ENCODE measurements at places on chromosomes 2 and 18. TPM values are rescaled to one million over a fixed set of nuclear protein-coding genes. Genes with fewer than 3 reads are reported as not detected.

GRCh38 chr2:205524656-205525055, 157.6 kb upstream of the NRP2 start:
- no peak for DNase-seq

DNA sequence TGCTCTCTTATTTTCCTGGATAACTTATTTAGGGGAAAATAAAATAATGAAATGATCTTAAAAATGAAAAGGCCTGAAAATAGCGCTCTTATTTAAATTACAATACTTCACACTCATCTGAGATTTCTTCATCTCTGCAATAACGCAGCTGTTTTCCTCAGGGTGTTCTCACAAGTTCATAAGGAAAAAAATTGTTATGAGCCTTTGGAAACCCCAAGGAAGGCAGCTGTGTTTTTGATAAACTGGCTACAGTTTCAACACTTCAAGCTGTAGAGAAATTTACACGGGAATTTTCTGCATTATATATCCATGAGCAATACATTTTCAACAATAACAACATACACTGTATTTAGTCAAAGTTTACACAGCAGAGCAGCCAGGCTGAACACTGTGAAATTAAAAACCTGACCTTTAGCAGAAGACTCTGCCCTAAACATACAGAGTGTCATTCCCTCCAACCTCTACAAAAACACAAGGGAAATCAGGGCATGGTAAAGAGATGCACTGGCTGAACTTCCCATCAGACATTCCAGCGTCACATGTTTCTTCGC, 959.6 kb downstream of the SLC4A3 start:
- peak; percentile 12 for DNase-seq

The CHAC2 gene
- 1.6 TPM for polyA plus RNA-seq

The IL1R2 gene
- 0.89 TPM for polyA plus RNA-seq

The LOXHD1 gene
- 1.00 TPM for polyA plus RNA-seq

GRCh38 chr2:48319863-48320262, 210.1 kb upstream of the STON1 start:
- DNase-seq: no peak

The ANKRD29 gene
- polyA plus RNA-seq: 69.8 TPM

The GALNT5 gene
- 6.1 TPM for polyA plus RNA-seq

The FSHR gene
- not detected for polyA plus RNA-seq

The CFAP221 gene
- 16.9 TPM for polyA plus RNA-seq

The HAAO gene
- 32.3 TPM for polyA plus RNA-seq

The SLC19A3 gene
- polyA plus RNA-seq: 26.2 TPM

The CDH20 gene
- polyA plus RNA-seq: 0.31 TPM

GRCh38 chr2:233030-233429, 30.8 kb downstream of the SH3YL1 start:
- no peak for DNase-seq

The CD28 gene
- 2.1 TPM for polyA plus RNA-seq

DNA sequence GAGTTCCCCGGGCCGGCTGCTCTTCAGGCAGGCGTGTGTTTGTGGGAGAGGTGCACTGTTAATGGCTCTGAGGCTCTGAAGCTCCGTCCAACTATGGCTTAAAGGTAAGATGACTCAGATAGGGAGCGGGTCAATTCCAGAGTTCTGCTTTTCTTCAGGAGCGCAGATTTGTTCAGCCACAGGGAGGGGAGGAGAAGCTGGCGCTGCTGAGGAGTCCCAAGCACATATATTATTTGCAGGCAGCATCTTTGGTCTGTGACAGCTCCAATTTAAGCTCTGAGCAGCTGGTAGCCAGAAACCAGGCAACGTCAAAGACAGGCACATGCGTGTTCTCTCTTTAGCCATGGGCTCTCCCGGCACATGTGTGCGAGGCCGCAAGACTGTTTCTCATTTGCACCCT, 229.2 kb downstream of the BCL2 start:
- no peak for DNase-seq

DNA sequence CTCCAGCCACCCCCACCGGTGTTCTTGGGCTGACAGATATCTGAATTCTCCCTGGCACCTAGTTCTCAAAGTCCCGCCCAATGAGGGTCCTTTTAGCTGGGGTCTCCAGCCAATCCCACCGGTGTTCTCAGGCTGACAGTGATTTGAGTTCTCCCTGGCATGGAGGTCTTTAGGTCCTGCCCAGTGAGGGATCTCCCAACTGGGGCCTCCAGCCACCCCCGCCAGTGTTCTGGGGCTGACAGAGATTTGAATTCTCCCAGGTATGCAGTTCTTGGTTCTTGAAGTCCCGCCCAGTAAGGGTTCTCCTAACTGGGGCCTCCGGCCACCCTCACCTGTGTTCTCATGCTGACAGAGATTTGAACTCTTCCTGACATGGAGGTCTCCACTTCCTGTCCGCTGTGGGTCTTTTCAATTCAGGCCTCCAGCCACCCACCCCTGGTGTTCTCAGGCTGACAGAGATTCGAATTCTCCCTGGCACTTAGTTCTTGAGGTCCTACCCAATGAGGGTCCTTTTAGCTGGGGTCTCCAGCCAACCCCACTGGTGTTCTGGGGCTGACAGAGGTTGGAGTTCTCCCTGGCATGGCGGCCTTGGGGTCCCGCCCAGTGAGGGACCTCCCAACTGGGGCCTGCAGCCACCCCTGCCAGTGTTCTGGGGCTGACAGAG, 154.6 kb downstream of the ANKRD36 start:
- peak; percentile 30 for DNase-seq

The EVA1A gene
- polyA plus RNA-seq: 37.6 TPM

DNA sequence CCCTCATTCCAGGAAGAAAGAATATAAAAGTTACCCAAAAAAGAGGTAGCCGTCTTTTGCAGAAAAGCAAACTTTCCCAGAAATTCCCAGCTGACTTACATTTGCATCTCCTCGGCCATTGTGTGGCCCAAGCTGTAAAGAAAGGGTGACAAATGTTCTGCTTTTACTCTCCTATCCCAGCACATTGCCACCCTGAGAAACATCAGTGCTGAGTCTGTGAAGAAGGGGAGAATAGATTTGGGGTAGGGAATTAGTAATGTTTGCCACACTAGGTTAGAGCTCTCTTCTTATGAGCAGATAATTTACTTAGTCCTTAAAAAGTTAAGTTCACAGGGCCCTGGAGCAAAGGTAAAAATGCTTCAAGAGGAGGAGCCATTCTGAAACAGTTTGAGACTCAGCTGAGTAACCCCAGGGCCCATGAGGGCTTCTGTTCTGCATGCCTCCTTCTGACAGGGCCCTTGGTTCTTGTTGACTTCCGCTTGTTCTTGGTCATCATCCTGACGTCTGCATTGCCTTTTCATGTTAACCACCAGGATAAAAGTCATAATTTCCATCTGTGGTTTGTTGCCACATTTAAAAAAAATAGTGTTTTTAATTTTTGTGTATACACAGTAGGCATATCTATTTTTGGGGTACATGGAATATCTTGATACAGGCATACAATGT, 550.7 kb downstream of the RNF144A start:
- DNase-seq: no peak

GRCh38 chr2:107669335-107669734, 157.4 kb upstream of the RGPD4 start:
- DNase-seq: no peak

- no peak for DNase-seq
Measured at GRCh38 chr18:34595690-34596089, 114.4 kb upstream of the DTNA start.

DNA sequence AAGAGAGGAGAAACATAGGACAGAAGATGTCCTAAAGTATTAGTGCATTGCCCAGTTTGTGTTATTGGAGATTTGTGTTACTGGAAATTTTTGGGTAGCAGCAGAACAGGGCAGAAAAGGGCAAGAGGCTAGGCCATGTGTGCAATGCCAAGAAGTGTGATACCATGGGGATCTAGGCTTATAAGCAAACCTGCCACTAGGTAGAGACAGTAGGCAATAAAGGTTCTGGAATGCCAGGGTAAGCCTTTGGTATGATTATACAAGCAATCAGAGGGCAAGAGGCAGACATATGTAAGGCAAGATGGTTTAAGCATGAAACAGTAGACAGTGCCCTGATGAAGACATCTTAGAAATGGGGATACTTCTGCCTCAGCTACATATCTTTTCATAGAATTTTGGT, 12.3 kb upstream of the CERS6 start:
- DNase-seq: no peak

The GATA6 gene
- 71.3 TPM for polyA plus RNA-seq

- no peak for DNase-seq
Measured at GRCh38 chr18:70469916-70470315, 181.1 kb downstream of the SOCS6 start.

GRCh38 chr2:188787658-188788240, 186.4 kb upstream of the COL3A1 start:
- no peak for DNase-seq

GRCh38 chr2:4053769-4054493, 350.6 kb downstream of the DCDC2C start:
- DNase-seq: no peak

The SIGLEC15 gene
- 0.27 TPM for polyA plus RNA-seq

GRCh38 chr2:19272039-19272438, 86.4 kb downstream of the OSR1 start:
- no peak for DNase-seq

DNA sequence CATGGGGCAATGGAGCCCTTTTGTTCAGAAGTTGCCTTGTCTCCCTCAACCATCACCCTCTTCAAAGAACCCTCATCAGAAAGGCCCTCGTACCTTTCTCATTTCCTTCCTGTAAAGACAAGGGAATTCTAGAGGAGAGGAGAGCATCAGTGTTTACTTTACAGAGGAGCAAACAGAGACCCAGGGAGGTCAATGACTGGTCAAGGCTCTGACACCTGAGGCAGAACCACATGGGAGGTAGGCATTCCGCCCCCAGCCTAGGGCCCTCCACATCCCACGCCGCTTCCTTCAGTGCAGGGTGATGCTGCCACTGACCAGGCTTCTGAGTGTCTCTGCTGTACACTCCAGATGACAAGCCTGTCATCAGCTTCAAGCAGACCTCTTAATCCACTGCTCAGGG, 104.7 kb downstream of the NRP2 start:
- DNase-seq: no peak

- no peak for DNase-seq
Measured at GRCh38 chr2:41906338-41906725, 141.5 kb upstream of the PKDCC start.

The MFSD2B gene
- 3.9 TPM for polyA plus RNA-seq

- no peak for DNase-seq
Measured at GRCh38 chr18:6605115-6605869, 124.2 kb upstream of the ARHGAP28 start.

DNA sequence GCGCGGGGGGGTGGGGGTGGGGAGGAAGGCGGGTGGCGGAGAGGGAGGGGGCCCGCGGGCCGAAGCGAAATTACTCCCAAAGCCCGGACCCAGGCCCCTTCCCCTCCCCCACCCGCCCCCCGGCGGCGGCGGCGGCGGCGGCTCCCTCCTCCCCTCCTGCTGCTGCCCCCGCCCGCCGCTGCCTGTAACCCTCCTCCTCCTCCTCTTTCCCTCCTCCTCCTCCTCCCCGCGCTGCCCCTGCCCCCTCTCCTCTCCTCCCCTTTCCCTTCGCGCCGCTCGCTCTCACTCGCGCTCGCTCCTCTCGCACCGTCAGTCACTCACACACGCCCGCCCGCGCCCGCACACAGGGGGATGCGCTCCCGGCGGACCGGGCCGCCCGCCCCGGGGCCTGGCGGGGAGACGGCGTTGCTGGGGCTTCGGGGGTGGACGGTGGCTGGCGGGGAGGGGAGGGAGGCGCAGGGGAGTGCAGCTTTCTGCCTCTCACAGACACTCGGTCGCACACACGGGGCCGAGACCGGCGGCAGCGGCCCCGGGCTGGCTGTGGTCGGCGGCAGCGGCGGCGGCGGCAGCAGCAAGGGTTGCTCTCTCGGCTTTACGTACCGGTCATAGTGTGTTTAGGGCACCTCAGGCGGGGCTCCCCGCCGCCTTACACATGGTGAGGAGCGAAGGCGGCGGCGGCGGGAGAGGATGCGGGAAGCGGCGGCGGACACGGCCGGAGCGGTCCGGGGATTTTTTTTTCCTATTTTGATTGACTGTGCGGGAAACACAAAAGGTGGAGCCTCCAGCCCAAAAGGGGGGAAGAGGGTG, 405 bp downstream of the SP3 start:
- peak; percentile 85 for DNase-seq

DNA sequence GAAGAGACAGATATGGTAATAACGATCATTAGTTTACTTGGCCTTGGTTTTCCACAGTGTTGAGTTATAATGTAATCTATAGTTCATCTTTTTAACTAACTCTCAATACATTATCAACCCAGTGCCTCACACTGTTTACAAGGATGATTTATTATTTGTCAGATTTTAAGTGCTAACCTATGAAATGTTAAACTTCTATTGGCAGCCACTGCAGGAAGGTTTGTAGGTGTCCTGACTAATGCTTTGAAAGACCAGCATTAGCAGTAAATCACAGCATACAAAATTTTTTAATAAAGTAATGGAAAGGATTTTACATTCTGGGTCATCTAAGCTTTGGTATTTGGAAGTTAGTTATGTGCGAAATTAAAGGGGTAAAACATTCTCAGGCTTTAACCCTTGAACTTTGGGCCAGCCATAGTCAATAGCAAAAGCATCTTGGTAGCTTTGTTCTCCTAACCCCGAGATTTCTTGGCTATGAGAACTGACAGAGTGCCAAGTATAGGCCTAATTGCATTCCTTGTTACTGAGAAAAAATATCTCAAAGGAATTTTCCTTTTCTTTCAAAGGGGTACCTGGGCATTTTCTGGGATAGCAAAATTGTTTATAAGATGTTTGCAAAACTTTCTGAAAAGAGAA, 30.6 kb downstream of the SPATS2L start:
- DNase-seq: no peak

DNA sequence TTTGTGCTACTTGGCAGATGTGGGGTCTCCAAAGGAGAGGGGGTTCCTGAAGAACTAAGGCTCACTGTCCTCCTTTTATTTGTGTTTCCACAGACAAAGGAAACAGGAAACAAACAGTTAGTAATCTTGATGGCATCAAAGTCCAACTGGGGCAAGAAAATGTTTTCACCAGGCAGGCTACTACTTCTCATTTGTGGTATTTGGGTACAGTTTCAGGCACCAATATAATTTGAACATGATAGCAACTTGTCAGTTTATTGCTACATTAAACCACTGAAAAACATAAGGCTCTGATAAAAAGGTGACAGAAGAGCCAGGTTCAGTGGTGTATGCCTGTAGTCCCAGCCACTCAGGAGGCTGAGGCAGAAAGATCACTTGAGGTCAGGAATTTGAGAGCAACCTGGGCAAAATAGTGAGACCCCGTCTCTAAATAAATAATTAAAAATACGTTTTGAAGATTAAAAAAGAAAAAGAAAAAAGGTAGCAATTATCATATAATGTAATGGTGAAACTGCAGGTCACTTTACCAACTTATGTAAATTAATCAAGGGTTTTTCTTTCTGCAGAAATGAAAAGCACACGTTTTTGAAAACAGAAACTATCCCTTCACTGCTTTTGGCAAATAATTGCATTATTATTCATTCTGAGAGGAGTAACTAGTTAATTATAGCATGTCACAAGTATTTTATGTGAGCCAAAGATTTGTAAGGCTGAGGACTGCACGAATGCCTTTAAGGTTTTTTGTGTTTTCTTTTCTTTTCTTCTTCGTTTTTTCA, 157.5 kb upstream of the CAVIN2 start:
- DNase-seq: no peak

- no peak for DNase-seq
Measured at GRCh38 chr2:207311316-207312005, 145.7 kb upstream of the KLF7 start.
